ENCODE measurements at places on chromosomes 5 and 9.

GRCh38 chr9:123311250-123311752 lies 42.9 kb upstream of the STRBP start:
- no peak for DNase-seq

DNA sequence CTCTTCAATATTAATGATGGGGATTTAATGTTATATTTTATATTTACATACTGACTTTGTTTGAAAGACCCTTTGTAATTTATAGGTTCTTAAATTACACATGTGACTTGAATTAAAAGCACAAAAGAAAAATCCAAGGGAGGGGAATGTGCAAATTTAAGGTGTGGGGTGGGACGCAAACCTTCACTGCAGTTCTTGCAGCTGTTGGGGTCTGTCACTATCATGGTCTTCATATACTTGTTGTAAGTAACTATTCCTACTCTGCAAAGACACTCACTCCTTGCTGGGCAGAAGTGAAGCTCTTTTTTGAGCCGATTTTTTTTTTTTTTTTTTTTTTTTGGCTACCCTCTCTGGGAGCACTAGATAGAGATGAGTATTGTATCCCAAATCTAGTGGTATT lies 505.3 kb downstream of the ARHGEF28 start:
- DNase-seq = no peak

- no peak for DNase-seq
Measured at GRCh38 chr5:158821331-158821730, 278.4 kb downstream of the EBF1 start.

DNA sequence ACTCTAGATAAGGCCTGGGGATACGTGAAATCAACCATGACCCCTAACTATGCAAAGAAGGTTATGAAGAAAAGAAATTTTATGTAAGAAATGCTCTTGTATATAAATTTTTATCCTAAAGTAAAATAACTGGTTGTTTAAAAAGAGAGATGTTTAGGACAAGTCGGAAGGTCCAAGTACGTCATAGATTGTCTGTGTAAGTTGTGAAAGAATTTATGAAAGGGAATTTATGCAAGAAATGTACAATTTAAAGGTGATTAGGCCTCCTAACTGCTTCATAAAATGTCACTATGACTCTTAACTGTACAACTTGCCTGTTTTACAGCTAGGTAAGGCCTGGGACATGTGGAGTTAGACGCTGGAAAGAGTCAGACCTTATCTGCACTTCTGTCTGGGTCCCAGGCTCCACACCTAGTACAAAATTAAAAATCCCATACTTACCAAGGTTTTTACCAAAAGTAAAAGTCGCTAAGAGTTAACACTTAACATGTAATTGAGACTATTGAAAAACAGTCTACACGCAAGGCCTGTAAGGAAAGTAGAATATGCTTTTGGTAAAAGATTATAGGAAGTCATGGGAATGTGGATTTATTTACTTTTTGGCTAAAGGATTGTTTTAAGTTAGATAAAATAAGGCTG lies 77.4 kb downstream of the KIAA0825 start:
- no peak for DNase-seq

DNA sequence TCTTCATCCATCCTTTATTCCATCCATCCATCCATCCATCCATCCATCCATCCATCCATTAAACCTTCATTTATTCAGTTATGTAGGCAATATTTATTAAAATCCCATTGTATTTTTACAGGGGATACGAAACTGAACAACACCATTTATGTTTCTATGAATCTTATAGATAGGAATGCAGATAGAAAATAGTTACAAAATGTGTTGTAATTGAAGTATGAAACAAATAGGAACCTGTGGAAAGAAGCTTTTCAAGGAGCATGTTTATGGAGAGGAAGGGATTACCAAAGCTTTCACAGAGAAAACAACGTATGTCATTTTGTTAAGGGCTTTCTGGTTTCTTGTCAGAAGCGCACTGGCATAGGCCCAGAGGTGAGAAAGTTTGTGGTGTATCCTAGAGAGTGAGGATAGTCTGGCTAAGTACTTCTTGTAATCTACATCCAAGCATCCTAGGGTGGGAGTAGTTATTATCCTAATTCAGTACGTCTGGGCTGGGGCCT lies 184.0 kb downstream of the CNTLN start:
- no peak for DNase-seq

GRCh38 chr5:150645070-150645700 lies 4.7 kb downstream of the SYNPO start:
- DNase-seq = peak; percentile 22

GRCh38 chr9:5326187-5326586 lies 13.5 kb downstream of the RLN1 start:
- no peak for DNase-seq

GRCh38 chr5:378301-378891 lies 56.9 kb downstream of the AHRR start:
- DNase-seq = no peak
